Left ventricle myocardium inferior (tissue), 1 donor: ENCODE measurements at places on chromosomes 5 and 9. TPM values are rescaled to one million over a fixed set of nuclear protein-coding genes. Genes with fewer than 3 reads are reported as not detected.

The GHR gene
- 12.9 TPM for total RNA-seq

DNA sequence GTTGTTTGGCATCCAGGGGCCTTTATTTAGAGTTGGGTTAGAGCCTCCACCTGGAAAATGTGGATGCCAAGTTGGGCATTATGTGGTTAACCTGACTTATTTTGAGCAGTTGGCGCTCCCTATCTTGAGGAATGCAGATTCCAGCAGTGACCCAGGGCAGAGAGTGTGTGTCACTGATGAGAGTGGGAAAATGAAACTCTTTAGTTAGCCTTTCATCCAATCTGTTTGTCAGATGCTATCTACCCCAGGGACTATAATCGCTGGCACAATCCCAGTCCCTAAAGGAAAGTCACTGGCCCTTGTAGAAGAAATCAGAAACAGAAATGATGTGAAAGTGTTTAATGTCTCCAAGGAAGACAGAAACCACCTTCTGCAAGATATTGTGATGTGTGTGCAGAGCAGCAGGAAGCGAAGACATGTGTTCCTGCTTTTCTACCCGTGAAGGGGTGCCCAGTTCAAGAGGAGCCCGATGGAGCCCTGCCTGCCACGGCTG, 10.2 kb upstream of the STING1 start:
- peak overlapping the region; percentile 51 for H3K27ac ChIP-seq
- H3K27me3 ChIP-seq = no peaks in the 10 kb centered on the region
- no peak for DNase-seq
- H3K36me3 ChIP-seq = no peaks in the 10 kb centered on the region
- H3K4me1 ChIP-seq = peaks cover 23% of the 10 kb centered on the region

- H3K36me3 ChIP-seq = no peaks in the 10 kb centered on the region
- no peak for DNase-seq
- H3K4me1 ChIP-seq = no peaks in the 10 kb centered on the region
- H3K27me3 ChIP-seq = no peaks in the 10 kb centered on the region
Observed at GRCh38 chr5:121702682-121703081, 149.0 kb upstream of the FTMT start.

DNA sequence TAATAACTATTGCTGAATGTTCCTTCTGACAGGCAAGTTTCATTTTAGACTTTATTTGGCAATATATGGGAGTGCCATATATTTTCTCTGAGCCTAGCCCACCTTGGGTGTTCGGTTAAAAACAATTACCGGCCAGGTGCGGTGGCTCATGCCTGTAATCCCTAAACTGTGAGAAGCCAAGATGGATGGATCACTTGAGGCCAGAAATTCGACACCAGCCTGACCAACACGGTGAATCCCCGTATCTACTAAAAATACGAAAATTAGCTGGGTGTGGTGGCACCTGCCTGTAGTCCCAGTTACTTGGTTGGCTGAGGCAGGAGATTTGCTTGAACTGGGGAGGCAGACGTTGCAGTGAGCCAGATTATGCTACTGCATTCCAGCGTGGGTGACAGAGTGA, 47.9 kb downstream of the TNFSF15 start:
- H3K36me3 ChIP-seq = no peaks in the 10 kb centered on the region
- H3K4me3 ChIP-seq = no peak overlapping the region
- DNase-seq = no peak
- no peaks in the 10 kb centered on the region for H3K4me1 ChIP-seq
- H3K27me3 ChIP-seq = peaks cover 53% of the 10 kb centered on the region

The ARHGEF28 gene
- 2.1 TPM for total RNA-seq

The MARCHF11 gene
- 6.7 TPM for total RNA-seq

GRCh38 chr9:89773170-89773569, 168.4 kb downstream of the GADD45G start:
- DNase-seq = no peak
- H3K27me3 ChIP-seq = no peaks in the 10 kb centered on the region
- H3K4me3 ChIP-seq = no peak overlapping the region
- no peaks in the 10 kb centered on the region for H3K36me3 ChIP-seq
- H3K4me1 ChIP-seq = peaks cover 15% of the 10 kb centered on the region
- H3K27ac ChIP-seq = no peak overlapping the region

DNA sequence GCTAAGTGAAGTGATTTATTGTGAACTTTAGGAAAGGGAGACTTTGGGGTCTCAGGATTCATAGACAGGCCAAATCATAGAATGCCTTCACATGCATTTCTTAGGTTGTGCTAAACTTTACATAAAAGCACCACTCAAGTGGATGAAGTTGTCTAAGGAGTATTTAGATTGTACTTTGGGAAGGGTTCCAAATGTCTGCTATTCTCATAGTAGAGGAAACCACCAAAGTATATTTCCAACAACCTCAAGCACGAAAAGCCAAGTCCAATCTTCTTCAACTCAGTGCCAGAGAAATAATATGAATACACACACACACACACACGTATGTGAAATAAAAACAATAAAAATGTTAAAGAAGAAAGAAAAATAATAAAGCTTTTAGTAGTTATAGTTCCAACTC, 41.8 kb downstream of the ENC1 start:
- no peak overlapping the region for H3K4me3 ChIP-seq
- DNase-seq = no peak
- no peak overlapping the region for H3K27ac ChIP-seq
- H3K27me3 ChIP-seq = no peaks in the 10 kb centered on the region

The PCDHGA2 gene
- 7.8 TPM for total RNA-seq

- H3K27me3 ChIP-seq = no peaks in the 10 kb centered on the region
- peak overlapping the region; percentile 28 for H3K4me3 ChIP-seq
- peaks cover 96% of the 10 kb centered on the region for H3K4me1 ChIP-seq
- H3K36me3 ChIP-seq = peaks cover 15% of the 10 kb centered on the region
- no peak for DNase-seq
Observed at GRCh38 chr5:173901705-173902104, 13.6 kb downstream of the CPEB4 start.

DNA sequence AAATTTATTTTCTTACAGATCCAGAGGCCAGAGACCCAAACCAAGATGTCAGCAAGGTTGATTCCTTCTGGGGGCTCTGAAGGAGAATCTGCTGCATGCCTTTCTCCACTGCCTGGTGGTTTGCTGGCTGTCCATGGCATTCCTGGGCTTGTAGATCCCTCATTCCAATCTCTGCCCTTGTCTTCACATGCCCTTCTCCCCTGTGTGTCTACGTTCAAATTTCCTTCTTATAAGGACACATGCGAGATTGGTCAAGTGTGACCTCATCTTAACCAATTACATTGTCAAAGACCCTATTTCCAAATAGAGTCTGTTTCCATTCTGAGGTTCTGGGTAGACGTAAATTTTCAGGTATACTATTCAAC, 84.5 kb upstream of the RAI14 start:
- DNase-seq = no peak
- H3K36me3 ChIP-seq = no peaks in the 10 kb centered on the region
- H3K27me3 ChIP-seq = no peaks in the 10 kb centered on the region
- H3K4me3 ChIP-seq = no peak overlapping the region
- no peak overlapping the region for H3K27ac ChIP-seq

DNA sequence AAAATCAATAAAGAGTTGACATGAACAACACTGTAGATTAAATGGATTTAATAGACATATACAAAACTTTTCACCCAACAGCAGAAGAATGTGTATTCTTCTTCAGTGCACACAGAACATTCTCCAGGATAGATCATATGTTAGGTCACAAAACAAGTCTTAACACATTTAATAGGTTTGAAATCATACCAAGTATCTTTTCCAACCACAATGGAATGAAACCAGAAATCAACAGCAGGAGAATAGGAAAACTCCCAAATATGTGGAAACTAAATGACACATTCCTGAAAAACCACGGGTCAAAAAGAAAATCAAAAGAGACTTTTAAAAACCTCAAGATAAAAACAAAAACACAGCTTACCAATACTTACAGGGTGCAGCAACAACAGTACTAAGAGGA, 790.1 kb upstream of the ZNF608 start:
- DNase-seq = no peak
- no peaks in the 10 kb centered on the region for H3K36me3 ChIP-seq
- no peaks in the 10 kb centered on the region for H3K4me1 ChIP-seq
- no peak overlapping the region for H3K27ac ChIP-seq

DNA sequence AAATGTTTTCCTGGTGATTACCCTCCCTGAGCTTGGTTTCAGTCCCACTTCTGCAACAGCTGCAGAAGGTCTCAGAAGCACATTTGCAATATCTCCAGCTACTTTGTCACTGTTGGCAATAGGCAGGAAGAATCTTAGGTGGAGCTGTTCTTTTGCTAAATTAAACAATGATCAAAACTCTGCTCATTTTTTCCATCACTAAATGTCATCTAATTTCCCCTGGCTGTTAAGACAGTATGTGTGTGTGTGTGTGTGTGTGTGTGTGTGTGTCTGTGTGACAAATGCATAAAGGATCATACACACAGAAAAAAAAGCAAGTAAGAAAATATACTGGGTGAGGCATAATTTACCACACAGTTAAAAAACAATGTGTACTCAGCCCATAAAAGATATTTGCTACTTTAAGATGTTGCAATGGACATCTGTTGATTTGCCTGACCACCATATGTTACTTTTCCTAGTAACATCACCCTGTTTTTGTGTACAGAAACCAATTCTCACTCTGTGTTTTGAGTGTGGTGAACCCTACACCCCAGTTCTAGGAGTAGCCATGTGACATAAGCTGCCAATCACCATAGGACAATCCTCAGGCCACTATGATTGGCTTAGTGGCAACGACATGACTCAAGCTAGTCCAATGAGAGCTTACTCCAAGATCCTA, 572.6 kb upstream of the CLINT1 start:
- H3K4me3 ChIP-seq = no peak overlapping the region
- no peaks in the 10 kb centered on the region for H3K36me3 ChIP-seq
- H3K4me1 ChIP-seq = peaks cover 22% of the 10 kb centered on the region
- no peak for DNase-seq

- H3K4me1 ChIP-seq = no peaks in the 10 kb centered on the region
- H3K27ac ChIP-seq = no peak overlapping the region
- no peaks in the 10 kb centered on the region for H3K36me3 ChIP-seq
- H3K27me3 ChIP-seq = peaks cover 9% of the 10 kb centered on the region
Observed at GRCh38 chr9:126276056-126276728, 50.4 kb upstream of the MVB12B start.

GRCh38 chr9:87909310-87910041, 8.3 kb upstream of the SPATA31C1 start:
- H3K4me1 ChIP-seq = no peaks in the 10 kb centered on the region
- H3K27me3 ChIP-seq = no peaks in the 10 kb centered on the region
- no peak for DNase-seq
- no peaks in the 10 kb centered on the region for H3K36me3 ChIP-seq
- H3K4me3 ChIP-seq = no peak overlapping the region
- H3K27ac ChIP-seq = no peak overlapping the region

DNA sequence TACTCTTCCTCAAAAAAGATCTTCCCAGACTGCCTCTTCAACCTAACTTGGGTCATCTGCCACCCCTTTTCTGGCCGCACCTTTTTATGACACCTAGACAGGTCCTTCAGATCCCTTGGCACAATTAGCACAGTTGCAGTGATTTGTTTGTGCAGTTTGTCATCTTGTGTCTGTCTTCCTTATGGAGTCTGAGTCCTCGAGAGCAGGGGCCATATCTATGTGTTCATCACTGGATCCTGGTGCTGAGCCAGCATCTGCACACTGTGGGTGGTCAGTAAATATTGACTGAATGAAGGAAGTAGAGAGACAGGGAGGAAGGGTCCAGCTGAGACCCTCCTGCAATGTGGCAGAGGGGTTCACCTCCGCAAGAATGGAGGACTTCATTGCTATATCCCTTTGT, 14.4 kb downstream of the ERGIC1 start:
- DNase-seq = no peak
- H3K27me3 ChIP-seq = no peaks in the 10 kb centered on the region
- H3K27ac ChIP-seq = no peak overlapping the region
- H3K4me3 ChIP-seq = no peak overlapping the region
- H3K4me1 ChIP-seq = peaks cover 60% of the 10 kb centered on the region
- no peaks in the 10 kb centered on the region for H3K36me3 ChIP-seq

- no peaks in the 10 kb centered on the region for H3K36me3 ChIP-seq
Observed at GRCh38 chr5:38764937-38765391, 80.8 kb upstream of the OSMR start.

DNA sequence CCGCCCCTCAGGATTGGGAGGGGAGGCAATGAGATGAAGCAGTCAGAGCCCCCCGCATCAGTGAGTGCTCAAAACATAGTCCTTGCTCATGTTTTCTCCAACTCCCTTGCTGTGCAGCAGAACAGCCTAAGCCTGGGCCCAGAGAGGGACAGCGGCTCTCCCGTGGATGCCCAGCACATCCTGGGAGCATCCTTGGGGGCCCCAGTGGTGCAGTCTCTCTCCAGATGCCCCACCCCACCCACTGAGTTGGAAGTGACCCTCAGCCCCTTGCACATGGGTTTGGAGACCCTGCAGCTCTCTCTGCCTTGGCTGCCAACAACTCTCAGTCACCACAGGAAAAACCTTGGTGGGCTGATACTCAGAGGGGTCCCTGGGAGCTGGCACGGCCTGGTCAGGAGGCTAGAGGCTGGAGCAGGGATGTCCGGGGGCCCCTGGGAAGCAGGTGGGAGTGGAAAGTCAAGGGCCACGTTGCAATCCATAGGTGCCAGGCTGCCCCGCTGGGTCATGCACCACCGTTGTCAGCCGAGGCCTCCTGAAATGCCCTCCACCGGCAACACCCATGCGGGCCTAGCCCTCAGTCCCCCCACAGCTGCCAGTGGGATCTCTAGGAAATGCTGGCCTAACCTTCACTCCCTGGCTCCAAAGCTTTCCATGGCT, 242.5 kb downstream of the PBX3 start:
- no peak overlapping the region for H3K4me3 ChIP-seq
- no peaks in the 10 kb centered on the region for H3K36me3 ChIP-seq
- no peak overlapping the region for H3K27ac ChIP-seq
- no peaks in the 10 kb centered on the region for H3K4me1 ChIP-seq

The CYSRT1 gene
- total RNA-seq = 0.27 TPM

The PTBP3 gene
- total RNA-seq = 12.7 TPM

The NEUROG1 gene
- total RNA-seq = not detected

- no peak for DNase-seq
- H3K27ac ChIP-seq = no peak overlapping the region
- H3K4me1 ChIP-seq = no peaks in the 10 kb centered on the region
- H3K36me3 ChIP-seq = no peaks in the 10 kb centered on the region
Observed at GRCh38 chr5:75885321-75885720, 168.1 kb upstream of the POC5 start.

The HMMR gene
- 0.91 TPM for total RNA-seq

The SPATA31A3 gene
- total RNA-seq = not detected

GRCh38 chr5:25349746-25350145, 705.0 kb upstream of the CDH10 start:
- H3K4me3 ChIP-seq = no peak overlapping the region
- H3K27ac ChIP-seq = no peak overlapping the region
- DNase-seq = no peak
- no peaks in the 10 kb centered on the region for H3K4me1 ChIP-seq

GRCh38 chr5:455806-456205, 12.8 kb downstream of the EXOC3 start:
- no peak overlapping the region for H3K27ac ChIP-seq
- DNase-seq = no peak
- H3K4me1 ChIP-seq = no peaks in the 10 kb centered on the region
- H3K36me3 ChIP-seq = peaks cover 95% of the 10 kb centered on the region
- H3K4me3 ChIP-seq = no peak overlapping the region

The FOXI1 gene
- not detected for total RNA-seq

- no peak for DNase-seq
- H3K27me3 ChIP-seq = no peaks in the 10 kb centered on the region
- peaks cover 47% of the 10 kb centered on the region for H3K36me3 ChIP-seq
- no peak overlapping the region for H3K4me3 ChIP-seq
- H3K27ac ChIP-seq = no peak overlapping the region
- H3K4me1 ChIP-seq = peaks cover 3% of the 10 kb centered on the region
Observed at GRCh38 chr5:137688210-137688840, 47.6 kb downstream of the KLHL3 start.

GRCh38 chr5:159824188-159825161, 91.8 kb upstream of the ADRA1B start:
- H3K4me1 ChIP-seq = peaks cover 17% of the 10 kb centered on the region
- H3K27ac ChIP-seq = no peak overlapping the region
- no peaks in the 10 kb centered on the region for H3K36me3 ChIP-seq
- peaks cover 11% of the 10 kb centered on the region for H3K27me3 ChIP-seq
- H3K4me3 ChIP-seq = no peak overlapping the region
- no peak for DNase-seq
